ENCODE measurements at places on chromosomes 7 and 10. TPM values are rescaled to one million over a fixed set of nuclear protein-coding genes. Genes with fewer than 3 reads are reported as not detected.

- DNase-seq, result no peak
Observed at GRCh38 chr7:129519464-129519863, 17.1 kb downstream of the SMKR1 start.

DNA sequence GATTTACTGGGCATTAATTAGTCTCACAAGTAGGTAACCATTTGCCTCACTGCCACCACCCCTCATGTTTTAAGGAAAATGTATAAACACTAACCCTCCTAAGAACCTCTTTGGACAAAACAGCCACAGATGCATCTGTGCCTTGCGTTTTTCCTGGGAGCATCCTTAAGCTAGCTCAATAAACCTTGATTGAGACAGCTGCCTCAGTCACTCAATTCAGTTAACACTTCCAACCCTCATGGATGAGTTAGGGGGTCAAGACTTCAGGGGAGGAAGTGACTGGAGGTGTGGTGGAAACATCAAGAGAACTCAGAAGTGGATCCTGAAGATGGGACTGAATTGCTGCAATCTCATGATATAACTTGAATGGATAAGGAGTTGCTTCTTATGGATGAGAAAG is 31.5 kb downstream of the CUL2 start:
- DNase-seq, result no peak

The PRPF18 gene
- total RNA-seq, result 22.5 TPM

The ADCYAP1R1 gene
- 2.9 TPM for total RNA-seq

- no peak for DNase-seq
Observed at GRCh38 chr10:14810969-14811953, 26.6 kb downstream of the CDNF start.

The ADRA2A gene
- total RNA-seq, result 3.8 TPM

DNA sequence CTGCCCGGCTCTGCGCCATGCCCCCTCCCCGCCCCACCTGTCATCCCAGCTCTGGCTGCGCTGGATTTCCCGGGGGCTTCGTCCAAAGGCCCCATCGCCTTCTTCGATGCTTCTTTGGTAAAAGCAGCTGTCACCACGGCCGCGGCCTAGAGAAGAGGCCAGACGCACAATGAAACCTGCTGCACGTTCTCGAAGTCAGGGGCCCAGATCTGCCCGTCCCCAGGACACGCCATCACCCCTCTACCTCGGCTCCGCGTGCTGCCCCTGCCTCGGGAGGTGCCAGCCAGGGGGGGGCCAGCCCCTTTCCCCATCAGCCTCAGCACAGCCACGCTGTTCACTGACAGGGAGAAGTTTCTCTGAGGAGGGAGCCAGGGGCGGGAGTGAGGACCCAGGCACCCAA is 6.8 kb downstream of the GIGYF1 start:
- no peak for DNase-seq

DNA sequence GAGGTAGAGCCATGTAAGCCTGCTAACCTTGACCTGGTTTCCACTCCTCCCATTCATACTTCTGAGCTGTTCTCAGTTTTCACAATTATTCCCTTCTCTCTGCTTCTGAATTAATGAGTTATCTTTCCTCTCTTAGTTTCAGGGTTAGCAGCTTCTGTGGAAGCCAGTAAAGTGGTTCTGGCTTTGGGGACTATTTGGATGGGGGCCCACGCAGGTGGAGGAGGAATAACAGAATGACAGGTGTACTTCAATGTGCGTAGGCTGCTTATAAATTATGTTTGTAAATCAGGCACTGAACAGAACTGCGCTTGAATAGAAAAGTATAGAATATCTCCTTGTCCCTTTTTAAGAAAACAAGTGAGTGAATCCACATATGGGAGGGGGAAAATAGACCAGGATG is 128.9 kb upstream of the GAD2 start:
- DNase-seq, result no peak

- no peak for DNase-seq
Observed at GRCh38 chr10:68721673-68722335, 765 bp downstream of the CCAR1 start.

DNA sequence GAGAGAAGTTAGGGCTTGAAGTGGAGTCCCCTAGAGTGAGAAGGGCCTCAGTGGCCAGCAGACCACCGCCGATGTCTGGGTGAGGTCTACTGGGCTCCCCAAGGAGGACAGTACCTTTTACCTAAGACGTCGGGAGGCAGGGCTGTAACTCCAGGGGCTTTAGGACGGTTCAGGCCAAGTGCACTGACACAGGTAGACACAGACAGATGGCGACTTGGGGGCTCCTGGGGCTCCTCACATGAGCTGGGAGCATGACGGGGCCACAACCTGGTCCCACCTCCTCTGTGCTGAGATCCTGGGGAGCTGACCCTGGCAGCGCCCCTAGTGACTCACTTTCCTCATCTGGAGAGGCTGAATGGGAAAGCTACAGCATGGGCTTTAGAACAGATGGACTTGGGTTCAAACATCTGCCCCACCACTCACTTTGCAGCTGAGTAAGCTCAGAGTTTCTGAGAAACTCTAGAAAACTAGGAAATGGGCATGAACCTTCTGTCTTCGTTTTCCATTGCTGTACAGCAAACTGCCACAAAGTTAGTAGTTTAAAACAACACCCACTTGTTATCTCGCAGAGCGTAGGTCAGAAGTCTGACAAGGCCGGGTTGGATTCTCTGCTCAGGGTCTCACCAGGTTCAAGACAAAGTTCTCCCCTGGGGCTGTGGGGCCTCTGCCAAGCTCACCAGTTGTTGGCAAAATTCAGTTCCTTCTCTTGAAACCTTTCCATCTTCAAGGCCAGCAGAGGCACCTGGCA is 4.7 kb upstream of the COMTD1 start:
- no peak for DNase-seq

DNA sequence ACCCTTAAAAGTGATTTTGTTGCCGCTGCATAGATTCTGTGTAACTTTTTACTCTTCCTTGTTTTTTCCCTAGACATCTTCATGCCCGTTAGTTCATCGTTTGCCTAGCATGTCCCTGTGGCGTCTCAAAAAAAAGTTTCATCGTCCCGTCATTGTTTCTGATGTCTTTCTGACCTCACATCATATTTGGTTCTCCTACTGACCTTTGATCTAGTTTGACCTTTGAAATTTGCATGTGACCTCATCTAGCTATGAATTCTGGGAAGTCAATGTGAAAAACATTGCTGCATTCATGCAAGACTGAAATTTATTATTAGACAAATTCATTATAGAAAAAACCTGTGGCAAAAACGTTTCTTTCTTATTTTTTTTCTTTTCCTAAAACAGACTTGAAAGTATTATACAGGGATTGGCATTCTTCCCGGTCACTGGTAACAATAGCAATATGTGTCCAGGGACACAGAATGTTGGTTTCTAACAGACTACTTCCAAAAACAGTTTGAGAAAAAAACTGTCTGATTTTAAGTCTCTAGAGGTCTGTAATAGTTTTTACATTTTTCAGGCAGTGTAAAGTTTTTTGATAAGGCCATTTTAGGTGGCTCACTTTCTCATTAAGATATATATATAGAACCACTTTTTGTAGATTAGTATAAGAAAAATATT is 280.9 kb downstream of the USP6NL start:
- DNase-seq, result no peak

DNA sequence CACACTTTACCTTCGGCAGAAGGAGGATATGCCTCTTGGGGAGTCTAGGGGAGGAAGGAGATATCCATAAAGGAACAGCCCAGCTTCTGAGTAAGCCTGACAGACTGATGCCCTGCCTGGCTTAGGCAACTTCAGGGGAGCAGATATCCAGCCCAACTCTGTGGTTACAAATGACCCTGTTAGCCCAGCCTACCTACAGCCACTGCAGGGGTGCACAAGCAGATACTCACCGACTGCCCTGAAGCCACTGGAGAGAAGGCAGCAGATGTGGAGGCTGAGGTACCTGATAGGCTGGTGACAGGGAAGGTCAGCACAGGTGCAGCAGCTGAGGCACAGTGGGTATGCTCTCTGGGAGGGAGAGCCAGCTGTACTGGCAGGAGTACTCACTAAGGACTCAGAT is 770.2 kb downstream of the GRID1 start:
- no peak for DNase-seq

DNA sequence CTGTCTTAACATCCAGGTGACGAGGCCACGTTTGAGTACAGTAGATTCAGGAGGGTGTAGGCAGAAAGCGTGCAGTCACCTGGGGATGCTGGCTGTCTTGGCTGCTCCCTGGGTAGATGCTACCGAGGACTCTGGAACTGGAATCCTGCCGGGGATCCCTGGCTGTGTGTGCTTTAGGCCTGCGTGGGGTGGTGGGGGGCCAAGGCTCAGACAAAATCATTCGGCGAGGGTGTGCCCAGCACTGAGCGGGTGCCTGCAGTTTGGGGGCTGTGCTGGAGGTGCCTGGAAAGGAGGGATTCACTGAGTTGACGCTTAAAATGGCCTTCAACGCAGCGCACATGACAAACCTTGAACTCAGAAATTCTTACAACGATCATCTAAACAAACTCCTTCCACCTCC is 93.5 kb upstream of the PODXL start:
- no peak for DNase-seq

DNA sequence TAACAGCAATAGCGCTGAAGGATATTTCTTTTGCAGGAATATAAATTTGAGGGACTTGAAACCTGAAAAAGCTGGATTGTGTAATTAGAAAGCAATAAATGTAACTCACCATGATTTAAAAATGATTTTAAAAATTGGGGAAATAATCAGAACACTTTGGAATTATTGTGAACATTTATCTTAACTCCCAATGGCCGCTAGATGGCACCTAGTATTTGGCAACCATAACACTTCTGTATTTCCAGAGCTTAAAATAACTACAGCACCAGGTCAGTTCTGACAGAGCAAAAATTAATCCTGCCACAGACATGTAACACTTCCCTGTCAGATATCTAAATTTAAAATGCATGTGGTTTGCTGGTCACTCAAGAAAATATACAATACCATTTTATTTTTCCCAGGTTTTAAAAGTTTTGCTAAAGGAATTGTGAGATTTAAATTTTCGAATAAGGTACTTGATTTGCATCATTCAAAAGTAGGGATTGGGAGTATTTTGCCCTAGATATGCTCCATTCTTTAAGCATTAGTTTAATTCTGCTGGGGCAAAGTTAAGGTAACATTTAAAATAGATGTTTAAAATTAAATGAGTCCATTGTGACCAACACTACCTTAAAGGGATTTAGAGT is 144.5 kb downstream of the PPP1R3A start:
- DNase-seq, result no peak

GRCh38 chr10:24651923-24652322 is 71.8 kb downstream of the ARHGAP21 start:
- DNase-seq, result no peak

- DNase-seq, result no peak
Observed at GRCh38 chr7:123484199-123484598, 50.2 kb downstream of the IQUB start.

The POLR2J3 gene
- 58.1 TPM for total RNA-seq

DNA sequence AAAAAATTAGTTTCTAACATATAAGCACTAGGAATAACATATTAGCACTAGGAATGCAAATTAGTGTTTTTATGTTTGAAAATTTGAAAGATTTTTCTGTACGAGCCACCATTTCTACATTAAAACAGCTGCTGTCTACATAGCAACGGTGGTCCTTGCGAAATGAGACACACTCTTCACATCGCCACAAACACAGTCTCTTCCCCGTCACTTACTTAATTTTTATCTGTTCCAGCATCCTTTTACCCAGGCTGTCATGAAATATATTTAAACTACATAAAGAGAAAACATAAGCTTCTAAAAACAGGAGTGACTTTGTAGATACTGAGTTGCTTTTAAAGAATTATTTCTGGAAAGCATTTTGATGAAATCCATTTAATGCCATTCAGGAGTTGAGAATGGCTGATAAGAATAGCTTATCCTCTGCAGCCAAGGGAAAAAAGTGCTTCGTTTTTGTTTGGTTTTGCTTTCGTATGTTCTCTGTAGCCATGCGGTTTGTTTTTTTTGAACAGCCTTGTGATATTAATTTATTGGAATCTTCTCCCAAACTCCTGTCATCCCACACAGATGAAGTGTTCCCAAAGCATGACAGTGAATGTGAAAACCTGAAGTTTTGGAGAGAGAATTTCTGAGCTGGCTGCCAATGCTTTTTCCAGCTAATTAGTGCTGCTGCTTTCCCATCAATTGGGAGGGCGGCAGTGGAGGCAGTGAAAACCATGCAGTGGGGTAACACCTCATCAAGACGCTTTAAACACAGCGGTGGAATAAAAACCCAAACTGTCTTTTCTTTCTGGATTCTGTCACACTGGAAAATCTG is 603.7 kb upstream of the ADARB2 start:
- DNase-seq, result no peak

DNA sequence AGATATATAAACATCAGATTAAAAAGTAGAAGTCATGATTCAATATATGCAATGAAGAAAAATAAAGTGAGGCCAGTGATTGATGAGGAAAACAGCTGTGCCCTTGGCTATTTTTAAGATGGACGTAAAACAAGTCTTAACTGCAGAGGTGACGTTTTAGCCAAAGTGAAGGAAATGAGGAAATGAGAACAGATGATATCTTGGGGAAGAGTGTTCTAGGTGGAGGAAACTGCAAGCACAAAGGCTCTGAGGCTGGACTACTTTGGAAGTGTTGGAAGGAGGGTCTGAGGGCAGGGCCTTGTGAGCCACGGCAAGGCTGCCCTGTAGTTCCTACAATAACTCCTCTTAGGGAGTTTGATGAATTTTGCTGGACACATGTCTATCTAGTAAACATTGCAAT is 140.5 kb upstream of the AKR1E2 start:
- DNase-seq, result no peak

GRCh38 chr10:98256692-98257091 is 11.3 kb downstream of the LOXL4 start:
- no peak for DNase-seq

The PWWP2B gene
- total RNA-seq, result 25.2 TPM

DNA sequence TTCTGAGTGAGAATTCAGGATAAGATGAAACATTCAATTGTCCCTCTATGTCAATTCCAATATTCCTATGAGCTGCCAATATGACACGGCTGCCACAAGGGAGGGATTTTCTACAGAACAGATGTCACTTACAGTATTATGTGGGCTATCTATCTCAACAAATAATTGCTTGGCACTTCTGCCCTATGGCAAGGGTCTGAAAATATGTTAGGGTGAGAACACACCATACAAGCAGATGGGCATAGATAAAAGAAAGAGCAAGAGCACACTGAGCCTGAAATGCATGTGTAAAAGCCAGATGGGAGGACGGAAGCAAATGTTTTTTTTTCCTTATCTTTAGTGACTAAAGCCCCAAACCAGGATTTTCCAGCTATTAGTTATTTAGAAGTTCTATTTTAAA is 70.1 kb upstream of the TFEC start:
- DNase-seq, result no peak
